ENCODE measurements at places on chromosomes 2 and 18. TPM values are rescaled to one million over a fixed set of nuclear protein-coding genes. Genes with fewer than 3 reads are reported as not detected.

CHST9 gene
- total RNA-seq = not detected

KIAA2012 gene
- not detected for total RNA-seq

ANKRD53 gene
- total RNA-seq = not detected

CAPN14 gene
- total RNA-seq = 0.03 TPM

PER2 gene
- 7.3 TPM for total RNA-seq

TCF7L1 gene
- total RNA-seq = 10.4 TPM

SLC16A14 gene
- 0.83 TPM for total RNA-seq

C2orf72 gene
- 5.6 TPM for total RNA-seq

MEP1B gene
- not detected for total RNA-seq

AQP12B gene
- total RNA-seq = not detected

IL1B gene
- 0.15 TPM for total RNA-seq

ARHGAP25 gene
- total RNA-seq = 0.34 TPM

UGT1A7 gene
- 4.0 TPM for total RNA-seq

NCKAP5 gene
- 0.90 TPM for total RNA-seq

Data from A549 treated with Mapracorat at 1 μM for 4 hours (cell line).